Hepatic stellate cell (primary cell): ENCODE measurements at places on chromosomes 7 and 10.

DNA sequence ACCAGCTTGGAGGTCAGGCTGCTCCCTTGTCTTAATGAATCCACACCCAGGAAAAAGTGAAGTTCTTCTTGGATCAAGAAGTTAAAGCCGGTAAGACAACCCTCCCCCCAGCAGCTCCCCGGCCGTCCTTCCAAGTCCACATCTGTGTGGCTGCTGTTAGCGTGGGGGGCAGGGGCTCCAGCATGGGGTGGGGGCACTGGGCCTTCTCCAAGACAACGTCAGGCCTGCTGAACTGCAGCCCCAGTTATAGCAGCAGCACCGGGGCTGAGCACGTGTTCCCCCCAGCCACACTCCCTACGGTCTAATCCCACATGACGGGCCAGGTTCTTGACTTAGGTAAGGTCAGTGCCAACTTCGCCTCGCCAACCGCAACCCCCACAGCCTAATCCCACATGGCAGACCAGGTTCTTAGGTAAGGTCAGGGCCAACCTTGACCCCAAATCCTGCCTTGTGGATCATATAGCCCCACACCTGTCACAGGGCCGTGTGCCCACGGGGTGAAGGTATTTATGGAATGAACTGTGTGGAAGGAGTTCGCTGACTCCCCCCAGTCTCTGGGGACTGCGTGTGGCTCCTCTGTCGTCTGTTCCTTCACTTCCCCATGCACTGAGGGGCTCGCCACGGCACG is 30.4 kb upstream of the EN2 start:
- no peak for DNase-seq

DNA sequence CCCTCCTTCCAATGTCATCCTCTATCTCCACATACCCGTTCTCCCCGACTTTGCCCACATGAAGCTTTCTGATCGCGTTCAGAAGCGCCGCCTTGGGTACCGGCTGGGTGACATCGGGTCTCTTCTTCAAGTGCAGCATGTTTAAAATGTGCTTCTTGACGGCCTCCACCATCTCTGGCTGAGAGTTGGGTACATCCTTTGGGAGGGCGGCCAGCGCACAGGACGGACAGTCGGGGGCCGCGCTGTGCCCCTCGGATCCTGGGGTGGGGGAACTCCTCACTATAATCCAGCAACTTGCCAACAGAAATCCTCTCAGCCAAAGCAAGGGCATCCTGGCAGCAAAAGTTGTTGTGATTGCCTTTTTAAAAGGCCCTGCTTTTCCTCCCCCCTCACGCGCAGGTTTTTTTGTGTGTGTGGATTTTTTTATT is 2.8 kb downstream of the INHBA start:
- DNase-seq: no peak

GRCh38 chr10:119301397-119301796 is 94.0 kb downstream of the GRK5 start:
- DNase-seq: no peak

DNA sequence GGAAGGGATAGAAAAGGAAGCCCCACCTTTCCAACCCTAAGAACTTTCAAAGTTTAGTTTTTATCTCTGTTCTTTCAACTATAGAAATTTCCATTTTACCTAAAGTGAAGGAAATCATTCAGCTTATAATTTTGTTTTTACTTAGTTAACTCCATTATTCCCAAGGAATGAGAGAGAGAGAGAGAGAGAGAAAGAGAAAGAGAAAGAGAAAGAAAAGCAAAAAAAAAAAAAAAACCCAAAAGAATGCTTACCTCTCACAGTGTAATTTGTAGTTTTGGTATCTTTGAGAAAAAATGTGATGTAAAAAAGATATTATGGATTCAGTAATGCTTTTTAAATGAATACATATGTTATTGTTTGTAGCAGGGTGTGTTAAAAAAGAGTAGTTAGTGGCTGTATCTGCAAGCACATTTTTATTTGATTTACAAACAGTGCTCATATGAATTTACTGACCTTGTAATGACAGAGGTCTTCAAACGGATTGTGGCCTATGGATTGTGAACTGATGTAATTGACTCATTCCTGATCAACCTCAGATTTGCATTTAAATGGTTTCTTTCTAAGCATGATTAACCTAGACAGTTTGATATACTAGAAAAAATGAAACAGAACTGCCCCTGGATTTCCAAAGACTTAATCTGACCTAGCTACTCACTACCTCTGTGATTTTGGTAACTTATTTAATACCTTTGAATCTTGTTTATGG is 64.9 kb downstream of the LCOR start:
- DNase-seq: no peak

- DNase-seq: no peak
Measured at GRCh38 chr7:95046494-95047240, 139.3 kb downstream of the PPP1R9A start.

DNA sequence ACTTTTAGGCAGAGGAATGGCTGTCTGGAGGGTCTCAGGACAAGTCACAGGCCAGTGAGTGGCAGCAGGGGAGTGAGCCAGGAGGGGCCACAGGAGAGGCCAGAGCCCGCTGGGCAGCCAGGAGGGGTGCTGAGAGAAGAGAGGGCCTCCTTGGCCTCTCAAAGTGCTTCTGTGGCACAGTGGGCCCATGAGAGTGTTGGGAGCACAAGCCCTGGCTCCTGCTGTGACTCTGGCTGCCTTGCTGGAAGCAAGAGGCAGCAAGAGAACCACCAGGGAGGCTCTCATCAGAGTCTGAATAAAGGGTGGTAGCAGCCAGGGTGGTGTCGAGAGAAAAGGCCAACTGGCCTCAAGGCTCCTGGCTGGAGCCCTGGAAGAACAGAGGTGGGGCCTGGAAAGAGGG is 91.1 kb downstream of the VOPP1 start:
- no peak for DNase-seq

- DNase-seq: no peak
Measured at GRCh38 chr7:151225948-151226510, 976 bp downstream of the ABCF2 start.

DNA sequence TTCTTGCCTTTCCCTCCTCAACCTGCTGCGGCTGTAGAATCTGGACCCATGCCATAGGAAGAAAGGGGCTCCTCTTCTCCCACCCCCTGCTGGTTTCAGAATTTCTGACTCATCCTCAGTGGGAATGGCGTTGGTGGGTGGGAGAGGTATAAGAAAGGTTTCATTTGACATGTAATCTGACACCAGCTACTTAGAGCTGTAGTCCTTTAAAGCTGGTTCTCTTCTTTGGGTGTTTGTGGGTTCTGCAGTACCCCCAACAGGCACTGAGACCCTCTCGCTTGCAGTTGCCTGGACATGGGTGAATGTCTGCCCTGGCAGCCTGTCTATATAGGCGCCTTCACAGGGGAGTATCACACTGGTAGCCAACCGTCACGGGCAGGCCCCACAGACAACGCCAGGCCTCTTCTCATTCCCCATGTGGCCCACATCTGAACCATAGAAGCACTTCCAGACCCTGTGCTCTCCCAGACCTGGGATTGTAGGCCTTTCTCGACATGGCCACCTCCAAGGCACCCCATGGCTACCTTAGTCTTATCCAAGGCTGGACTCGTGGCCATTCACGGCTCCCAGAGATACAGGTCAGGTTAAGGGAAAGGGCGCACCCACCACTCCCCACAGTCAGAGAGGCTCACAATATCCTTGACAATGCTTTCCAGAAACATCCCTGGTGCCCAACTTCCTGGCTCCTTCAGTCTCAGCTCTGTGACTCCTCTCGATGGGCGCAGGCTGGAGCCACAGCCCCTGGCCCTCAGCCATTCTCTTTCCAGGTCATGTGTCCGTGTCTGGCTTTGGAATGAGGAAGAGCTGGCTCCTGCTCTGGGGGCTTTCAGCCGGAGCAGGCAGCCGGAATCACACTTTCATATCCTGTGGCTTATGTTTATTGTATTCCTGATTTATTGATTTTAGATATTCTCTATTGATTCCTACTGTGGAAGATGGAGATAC is 17.5 kb downstream of the ZNF862 start:
- DNase-seq: no peak

DNA sequence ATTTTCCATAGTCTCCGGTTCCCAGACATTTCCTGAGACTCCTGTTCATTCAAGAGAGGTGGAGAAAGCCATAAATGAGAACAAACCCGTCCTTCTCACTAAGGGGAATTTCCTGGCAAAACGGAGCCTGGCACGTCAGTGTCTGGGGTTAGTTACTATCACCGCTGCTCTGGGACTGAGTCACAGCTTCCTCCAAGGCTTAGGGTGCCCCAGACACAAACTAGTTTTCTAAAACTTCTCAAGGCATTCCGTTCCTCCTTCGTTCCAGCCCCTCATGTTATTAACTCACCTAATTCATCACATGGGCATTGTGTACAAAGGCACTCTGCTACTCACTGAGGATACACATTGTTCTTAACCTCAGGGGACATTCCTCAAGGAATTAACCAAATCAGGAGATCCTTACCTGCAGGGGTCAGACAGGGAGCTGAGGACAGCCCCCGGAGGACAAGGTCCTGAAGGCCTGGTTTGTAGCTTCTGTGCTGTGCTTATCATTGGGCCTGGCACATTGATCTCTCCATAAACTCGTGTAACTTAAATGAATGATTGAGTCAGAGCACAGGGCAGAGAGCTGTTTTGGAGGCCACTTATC is 103.0 kb upstream of the KLF6 start:
- DNase-seq: no peak

DNA sequence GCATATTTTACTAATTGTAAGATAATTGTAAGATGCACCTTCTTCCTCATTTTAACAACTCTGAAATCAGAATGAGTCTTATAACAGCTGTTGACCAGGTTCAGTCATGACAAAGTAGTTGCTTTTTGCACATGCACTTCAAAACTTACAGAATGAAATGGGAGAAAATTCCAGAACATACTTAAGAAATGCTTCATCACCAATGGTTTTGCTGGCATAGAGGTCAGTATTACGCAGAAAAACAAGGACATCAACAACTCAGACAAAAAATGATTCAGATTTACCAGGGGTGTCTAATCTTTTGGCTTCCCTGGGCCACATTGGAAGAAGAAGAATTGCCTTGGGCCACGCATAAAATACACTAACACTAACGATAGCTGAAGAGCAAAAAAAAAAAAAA is 13.3 kb downstream of the COL28A1 start:
- no peak for DNase-seq

- DNase-seq: no peak
Measured at GRCh38 chr7:51186531-51186930, 130.1 kb downstream of the COBL start.

DNA sequence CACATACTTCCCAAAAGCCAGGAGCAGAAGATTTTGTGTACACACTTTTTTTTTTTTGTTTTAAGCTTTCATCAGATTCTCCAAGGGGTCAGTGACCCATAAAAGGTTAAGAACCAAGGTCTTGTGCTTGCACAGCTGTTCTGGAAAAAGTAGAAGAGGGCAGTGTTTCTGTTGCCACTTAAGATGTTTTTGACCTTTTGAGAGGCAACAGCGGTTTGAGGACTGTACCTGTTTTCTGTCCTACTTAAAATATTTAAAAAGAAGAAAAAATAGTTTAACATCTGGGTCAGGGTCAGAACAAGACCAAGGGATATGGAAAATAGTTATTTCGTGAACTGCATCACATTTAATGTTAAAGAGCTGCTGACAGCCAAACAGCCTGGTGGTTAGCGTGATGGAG is 32.9 kb downstream of the AUTS2 start:
- DNase-seq: no peak

- no peak for DNase-seq
Measured at GRCh38 chr7:150450491-150451001, at the start of gene GIMAP8. Gene GIMAP8 (plus strand): TSS chr7:150450630. CDS start chr7:150466699, 16,069 bp downstream.

DNA sequence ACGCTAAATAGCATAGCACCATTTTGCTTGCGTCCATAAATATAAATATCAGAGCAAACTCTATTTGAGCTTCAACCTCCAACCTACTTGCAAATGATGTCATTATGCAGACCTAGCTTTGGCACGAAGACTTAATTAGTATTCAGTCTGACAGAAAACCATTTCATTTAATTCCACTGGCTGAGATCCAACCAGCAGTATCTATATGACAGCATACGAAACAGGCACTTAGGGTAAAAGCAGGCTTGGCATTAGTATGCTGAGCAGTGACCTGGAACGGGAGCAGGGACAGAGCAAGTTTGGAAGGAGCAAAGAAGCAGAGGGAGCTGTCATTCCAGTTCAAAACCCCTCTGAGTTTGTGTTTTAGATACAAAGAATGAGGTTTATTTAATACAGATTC is 312.5 kb upstream of the CHRM2 start:
- no peak for DNase-seq

GRCh38 chr10:124963866-124964720 is 22.2 kb downstream of the ZRANB1 start:
- no peak for DNase-seq

DNA sequence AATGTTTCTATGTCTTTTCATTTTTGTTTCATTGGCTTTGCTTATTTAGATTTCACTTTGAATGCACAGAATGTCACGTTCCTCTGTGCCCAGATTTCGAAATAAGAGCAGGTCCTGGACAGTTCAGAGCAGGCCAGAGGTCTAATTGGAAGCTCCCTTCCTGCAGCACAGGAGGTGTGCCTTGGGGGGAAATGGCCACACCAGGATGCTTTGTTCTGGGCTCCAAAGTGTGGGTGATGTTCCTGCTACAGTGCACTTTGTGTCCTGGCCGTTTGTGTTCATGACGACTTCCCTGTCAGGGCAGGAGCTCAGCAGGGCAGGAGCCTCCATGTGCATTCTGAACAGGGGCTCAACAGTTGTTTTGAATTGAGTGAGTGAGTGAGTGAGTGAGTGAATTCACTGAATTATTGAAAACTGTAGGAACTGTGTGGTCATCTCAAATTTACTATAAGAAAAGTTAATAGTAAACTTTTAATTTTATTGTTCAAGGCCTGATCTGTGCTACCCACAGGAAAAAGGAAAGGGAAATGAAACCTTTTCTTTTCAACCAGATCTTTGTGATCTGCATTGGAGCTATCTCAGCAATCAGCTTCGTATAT is 109.5 kb upstream of the GJD4 start:
- no peak for DNase-seq

GRCh38 chr10:128568041-128568440 is 441.8 kb upstream of the MKI67 start:
- DNase-seq: no peak

DNA sequence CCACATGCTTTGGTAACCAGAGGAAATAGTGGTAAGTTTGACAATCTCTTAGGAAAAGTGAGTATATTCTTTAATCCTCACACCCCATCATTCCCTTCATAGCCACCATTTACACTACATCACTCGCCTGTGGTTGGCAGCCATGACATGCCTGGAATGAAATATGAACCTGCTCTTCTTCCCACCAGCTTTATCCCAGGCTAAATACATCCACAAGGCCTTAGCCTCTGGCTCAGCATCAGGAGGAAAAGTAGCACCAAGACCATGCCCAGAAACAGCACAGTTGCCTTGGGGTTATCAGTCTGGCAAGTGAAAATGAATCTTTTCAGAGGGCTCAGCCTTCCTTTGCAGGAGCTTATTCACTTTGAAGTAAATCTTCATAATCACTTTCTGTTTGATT is 40.3 kb downstream of the SGCE start:
- DNase-seq: no peak

DNA sequence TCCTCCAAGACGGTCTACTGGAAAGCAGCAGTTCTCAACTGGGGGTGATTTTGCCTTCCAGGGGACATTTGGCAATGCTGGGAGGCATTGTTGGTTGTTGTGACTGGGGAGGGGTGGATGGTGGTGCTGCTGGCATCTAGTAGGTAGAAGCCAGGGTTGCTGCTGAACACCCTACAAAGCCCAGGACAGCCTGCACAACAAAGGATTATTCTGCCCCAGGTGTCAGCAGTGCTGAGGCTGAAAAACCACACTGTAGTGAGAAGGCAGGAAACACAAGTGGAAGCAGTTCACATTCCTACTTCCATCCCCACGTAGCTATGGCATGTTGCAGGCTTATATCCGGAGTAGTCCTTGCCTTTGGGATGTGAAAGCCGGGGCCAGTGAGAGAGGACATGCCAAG is 86.9 kb downstream of the AOAH start:
- DNase-seq: no peak
